ENCODE measurements at places on chromosomes 13 and 19. TPM values are rescaled to one million over a fixed set of nuclear protein-coding genes. Genes with fewer than 3 reads are reported as not detected.

The DACH1 gene
- total RNA-seq, result not detected

The LRG1 gene
- total RNA-seq, result 0.09 TPM

The C5AR1 gene
- total RNA-seq, result 1.7 TPM

The CEACAM3 gene
- not detected for total RNA-seq

The CEACAM7 gene
- total RNA-seq, result not detected
